Prostate gland (tissue), 2 donors: ENCODE measurements at places on chromosomes 7 and 10. TPM values are rescaled to one million over a fixed set of nuclear protein-coding genes. Genes with fewer than 3 reads are reported as not detected.

GRCh38 chr7:123714296-123715080 lies 34.3 kb downstream of the WASL start:
- H3K36me3 ChIP-seq: no peaks in the 10 kb centered on the region
- DNase-seq: no peak
- H3K4me3 ChIP-seq: no peak overlapping the region
- H3K27ac ChIP-seq: no peak overlapping the region
- H3K27me3 ChIP-seq: no peaks in the 10 kb centered on the region
- H3K4me1 ChIP-seq: peaks cover 3% of the 10 kb centered on the region

DNA sequence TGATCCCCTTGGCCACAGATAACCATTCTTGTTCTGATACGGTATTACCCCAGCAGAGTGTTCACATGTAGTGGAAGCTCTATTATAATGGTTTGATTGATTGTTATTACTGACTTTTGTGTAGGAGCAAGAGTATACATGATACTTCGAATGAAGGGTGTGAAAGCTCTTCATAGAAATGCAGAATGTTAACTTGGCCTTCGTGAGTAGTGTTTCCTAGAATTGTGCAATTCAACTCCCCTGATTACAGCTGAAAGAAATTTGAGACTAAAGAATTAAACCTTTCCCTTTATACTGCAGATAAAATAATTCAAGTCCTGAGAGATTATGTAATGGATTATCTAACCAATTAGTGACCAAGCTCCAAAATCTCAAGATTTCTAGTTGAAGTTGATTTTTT lies 38.2 kb downstream of the MKLN1 start:
- no peaks in the 10 kb centered on the region for H3K36me3 ChIP-seq
- no peaks in the 10 kb centered on the region for H3K27me3 ChIP-seq
- H3K4me3 ChIP-seq: no peak overlapping the region
- peaks cover 2% of the 10 kb centered on the region for H3K4me1 ChIP-seq
- H3K27ac ChIP-seq: no peak overlapping the region

GRCh38 chr10:14876764-14877163 lies 1.9 kb upstream of the SUV39H2 start:
- H3K27ac ChIP-seq: no peak overlapping the region
- no peaks in the 10 kb centered on the region for H3K4me1 ChIP-seq
- no peaks in the 10 kb centered on the region for H3K27me3 ChIP-seq
- H3K36me3 ChIP-seq: no peaks in the 10 kb centered on the region
- H3K4me3 ChIP-seq: no peak overlapping the region

DNA sequence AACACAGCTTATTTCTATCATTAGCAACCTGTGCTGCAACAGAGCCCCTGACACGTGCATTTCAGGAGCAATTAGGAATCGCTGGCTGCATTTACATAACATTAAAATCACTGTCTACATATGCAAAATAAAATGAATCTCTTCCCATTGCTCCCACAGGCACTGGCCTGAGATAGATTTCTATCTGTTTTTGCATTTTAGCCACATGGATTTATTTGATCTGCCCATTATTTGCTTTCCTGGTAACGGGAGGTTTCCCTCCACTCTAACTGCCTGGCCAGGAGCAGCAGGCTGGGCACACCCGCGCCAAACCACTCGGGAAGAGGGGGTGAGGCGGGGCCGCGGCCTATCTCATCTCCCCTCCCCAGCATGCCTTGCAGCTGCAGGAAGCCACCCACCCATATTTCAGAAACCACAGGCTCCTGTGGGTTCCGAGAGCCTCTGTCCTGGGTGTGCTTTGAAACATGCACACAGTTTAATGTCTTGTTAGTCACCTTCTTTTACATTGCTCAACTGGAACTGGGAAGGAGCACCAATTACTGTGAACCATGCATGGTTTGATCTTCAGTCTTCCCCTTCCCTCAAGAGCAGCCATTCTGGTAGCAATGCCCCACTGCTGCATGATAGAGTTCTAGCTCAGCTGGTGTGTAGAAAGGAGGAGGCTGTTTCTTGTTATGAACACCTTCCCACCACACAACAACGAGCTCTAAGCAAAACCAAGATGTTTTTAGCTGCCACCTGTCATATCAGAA lies 37.7 kb upstream of the IKZF1 start:
- no peak for DNase-seq
- no peaks in the 10 kb centered on the region for H3K27me3 ChIP-seq
- no peak overlapping the region for H3K27ac ChIP-seq
- H3K4me3 ChIP-seq: no peak overlapping the region

Gene HABP2
- not detected for total RNA-seq

GRCh38 chr10:111539246-111539645 lies 462.4 kb downstream of the ADRA2A start:
- H3K36me3 ChIP-seq: no peaks in the 10 kb centered on the region
- H3K27ac ChIP-seq: no peak overlapping the region
- H3K4me1 ChIP-seq: no peaks in the 10 kb centered on the region
- DNase-seq: no peak
- H3K27me3 ChIP-seq: no peaks in the 10 kb centered on the region

DNA sequence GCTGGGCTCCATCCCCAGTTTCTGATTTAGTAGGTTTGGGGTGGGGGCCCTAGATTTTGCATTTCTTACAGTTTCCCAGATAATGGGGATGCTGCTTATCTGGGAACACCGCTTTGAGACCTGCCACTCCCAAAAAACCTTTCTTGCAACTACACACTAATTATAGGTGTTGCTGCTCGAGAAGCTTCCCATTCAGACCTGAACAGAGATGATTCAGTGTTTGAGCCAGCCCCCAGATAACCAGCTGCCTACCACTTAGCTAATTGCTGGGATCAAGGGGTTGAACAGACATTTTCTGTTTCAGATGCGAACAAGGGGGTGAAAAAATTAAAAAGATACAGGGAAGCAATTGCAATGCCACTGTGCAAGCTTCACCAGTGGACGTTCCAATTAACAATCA lies 448.5 kb downstream of the KCNMA1 start:
- H3K27me3 ChIP-seq: no peaks in the 10 kb centered on the region
- DNase-seq: no peak
- H3K27ac ChIP-seq: no peak overlapping the region
- H3K4me1 ChIP-seq: no peaks in the 10 kb centered on the region

- no peaks in the 10 kb centered on the region for H3K36me3 ChIP-seq
- DNase-seq: no peak
- no peak overlapping the region for H3K4me3 ChIP-seq
- no peaks in the 10 kb centered on the region for H3K27me3 ChIP-seq
These were observed 15.2 kb upstream of the FZD1 start for GRCh38 chr7:91248996-91249395.

- no peaks in the 10 kb centered on the region for H3K27me3 ChIP-seq
- no peaks in the 10 kb centered on the region for H3K36me3 ChIP-seq
- H3K4me1 ChIP-seq: no peaks in the 10 kb centered on the region
- H3K27ac ChIP-seq: no peak overlapping the region
- no peak overlapping the region for H3K4me3 ChIP-seq
These were observed 53.7 kb downstream of the GOLGA7B start for GRCh38 chr10:97903128-97904017.

Gene CTTNBP2
- 5.7 TPM for total RNA-seq

Gene LBX1
- not detected for total RNA-seq

- H3K27ac ChIP-seq: no peak overlapping the region
- no peaks in the 10 kb centered on the region for H3K36me3 ChIP-seq
- H3K4me3 ChIP-seq: no peak overlapping the region
- H3K27me3 ChIP-seq: no peaks in the 10 kb centered on the region
These were observed 20.5 kb downstream of the TRIL start for GRCh38 chr7:28937619-28938018.

GRCh38 chr10:51251110-51251509 lies 176.8 kb downstream of the PRKG1 start:
- H3K4me3 ChIP-seq: no peak overlapping the region
- no peaks in the 10 kb centered on the region for H3K36me3 ChIP-seq
- no peak overlapping the region for H3K27ac ChIP-seq
- DNase-seq: no peak
- H3K4me1 ChIP-seq: no peaks in the 10 kb centered on the region
- no peaks in the 10 kb centered on the region for H3K27me3 ChIP-seq

Gene LRGUK
- total RNA-seq: 1.3 TPM

Gene RINT1
- 17.4 TPM for total RNA-seq

GRCh38 chr10:127193125-127193524 lies 3.3 kb downstream of the INSYN2A start:
- no peak overlapping the region for H3K27ac ChIP-seq
- H3K4me1 ChIP-seq: no peaks in the 10 kb centered on the region
- H3K27me3 ChIP-seq: no peaks in the 10 kb centered on the region
- no peak overlapping the region for H3K4me3 ChIP-seq
- DNase-seq: no peak
- H3K36me3 ChIP-seq: no peaks in the 10 kb centered on the region

- peak overlapping the region; percentile 44 for H3K27ac ChIP-seq
- peak; percentile 57 for DNase-seq
- H3K36me3 ChIP-seq: no peaks in the 10 kb centered on the region
- no peak overlapping the region for H3K4me3 ChIP-seq
These were observed 24.6 kb upstream of the MKLN1 start for GRCh38 chr7:131302876-131303707.
